Dorsolateral prefrontal cortex (tissue), 122 donors: ENCODE measurements at places on chromosomes 12 and 14.

DNA sequence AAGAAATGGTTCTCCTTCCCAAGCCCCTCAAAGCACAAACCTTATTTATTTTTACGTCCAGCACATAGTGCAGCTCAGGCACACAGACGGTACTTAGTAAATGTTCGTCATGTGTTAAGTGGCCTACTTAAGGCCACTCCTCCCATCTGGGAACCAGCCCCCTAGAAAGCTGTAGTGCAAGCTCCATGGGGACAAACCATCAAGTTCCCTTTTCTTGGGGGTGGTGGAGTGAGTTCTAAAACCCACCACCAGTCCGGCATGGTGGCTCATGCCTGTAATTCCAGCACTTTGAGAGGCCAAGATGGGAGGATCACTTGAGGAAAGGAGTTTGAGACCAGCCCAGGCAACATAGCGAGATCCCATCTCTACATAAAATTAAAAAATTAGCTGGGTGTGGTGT is 49.4 kb downstream of the PITPNM2 start:
- no peak for DNase-seq

DNA sequence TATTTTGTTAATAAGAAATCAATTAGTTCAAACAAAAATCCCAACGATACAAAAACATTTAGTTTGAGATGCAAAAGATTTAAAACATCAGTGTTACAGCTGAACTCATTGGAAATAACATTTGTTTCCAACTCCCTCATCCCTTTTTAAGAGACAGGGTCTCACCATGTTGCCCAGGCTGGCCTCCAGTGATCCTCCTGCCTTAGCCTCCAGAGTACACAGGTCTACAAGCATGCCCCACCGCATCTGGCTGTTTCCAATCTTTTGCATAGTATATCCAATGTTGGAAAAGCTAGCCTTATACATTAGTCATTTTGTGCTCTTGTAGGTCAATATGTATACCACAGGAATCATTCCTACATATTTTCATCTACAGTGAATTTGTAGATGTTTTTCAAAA is 11.5 kb downstream of the RSRC2 start:
- DNase-seq = no peak

DNA sequence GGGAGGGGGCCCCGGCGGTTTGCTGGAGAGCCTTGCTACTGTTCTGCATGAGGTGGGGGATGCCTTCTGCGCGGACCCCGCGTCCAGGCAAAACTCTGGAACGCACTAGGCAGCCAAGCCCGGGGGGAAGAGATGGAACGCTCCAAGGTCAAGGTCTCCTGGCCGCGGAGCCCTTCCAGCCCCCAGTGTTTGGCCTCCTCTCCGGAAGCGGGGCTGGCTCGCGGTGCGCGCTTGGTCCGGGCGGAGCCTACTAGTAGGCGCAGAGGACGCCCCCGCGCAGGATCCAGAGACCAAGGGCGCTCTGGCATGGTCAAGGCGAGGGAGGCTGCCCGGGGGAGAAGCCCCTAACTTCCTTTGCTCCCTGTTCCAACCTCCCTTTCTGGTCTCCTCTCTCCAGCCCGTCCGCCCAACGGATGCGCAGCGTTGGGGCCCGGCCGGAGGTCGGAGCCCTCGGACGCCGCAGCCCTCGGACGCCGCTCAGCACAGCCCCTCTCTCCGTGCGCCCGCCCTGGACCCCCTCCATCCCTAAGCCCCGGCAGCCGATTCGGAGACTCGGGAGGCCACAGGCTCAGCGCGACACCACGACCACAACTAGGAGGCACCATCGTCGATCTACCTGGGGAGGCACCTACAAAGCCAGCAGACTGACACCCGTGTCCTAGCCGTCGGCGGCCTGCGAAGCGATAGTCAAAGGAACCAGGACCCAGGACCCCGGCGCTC is 669 bp upstream of the KCNK13 start:
- DNase-seq = no peak

DNA sequence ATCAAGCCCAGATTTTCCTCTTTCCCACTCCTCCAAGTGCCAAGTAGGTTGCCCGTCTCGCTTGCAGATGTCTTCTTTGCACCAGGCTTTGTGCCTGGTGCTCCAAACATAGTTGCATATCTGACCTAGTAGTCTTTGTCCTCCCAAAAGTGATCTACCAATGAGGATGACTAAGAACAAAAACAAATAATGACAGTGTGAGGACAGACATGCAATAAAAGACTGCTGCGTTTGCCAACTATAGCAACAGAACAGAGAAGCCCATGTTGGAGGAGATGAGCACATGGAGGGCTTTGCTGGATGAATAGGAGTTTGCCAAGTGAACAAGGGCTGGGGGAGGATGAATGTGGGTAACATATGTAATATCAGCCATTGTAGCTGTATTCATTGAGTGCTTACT is 15.6 kb downstream of the DTX1 start:
- DNase-seq = no peak

DNA sequence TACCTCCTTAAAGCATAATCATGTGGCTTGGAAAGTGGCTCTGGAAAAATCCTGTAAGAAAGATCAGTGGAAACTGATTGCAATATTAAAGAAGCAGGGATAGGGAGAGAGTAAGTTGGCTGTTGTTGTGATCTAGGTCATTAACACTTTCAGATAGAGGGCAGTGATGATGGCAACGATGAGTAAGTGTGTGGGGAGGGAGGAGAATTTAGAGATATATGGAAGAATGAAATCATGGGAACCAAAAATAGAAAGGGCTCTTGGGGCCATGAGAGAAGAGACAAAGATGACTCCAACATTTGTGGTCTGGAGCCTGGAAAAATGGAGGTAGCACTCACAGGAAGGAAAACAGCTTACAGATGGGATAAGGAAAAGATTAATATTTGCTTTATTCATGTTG is 23.3 kb downstream of the SNRPF start:
- no peak for DNase-seq

DNA sequence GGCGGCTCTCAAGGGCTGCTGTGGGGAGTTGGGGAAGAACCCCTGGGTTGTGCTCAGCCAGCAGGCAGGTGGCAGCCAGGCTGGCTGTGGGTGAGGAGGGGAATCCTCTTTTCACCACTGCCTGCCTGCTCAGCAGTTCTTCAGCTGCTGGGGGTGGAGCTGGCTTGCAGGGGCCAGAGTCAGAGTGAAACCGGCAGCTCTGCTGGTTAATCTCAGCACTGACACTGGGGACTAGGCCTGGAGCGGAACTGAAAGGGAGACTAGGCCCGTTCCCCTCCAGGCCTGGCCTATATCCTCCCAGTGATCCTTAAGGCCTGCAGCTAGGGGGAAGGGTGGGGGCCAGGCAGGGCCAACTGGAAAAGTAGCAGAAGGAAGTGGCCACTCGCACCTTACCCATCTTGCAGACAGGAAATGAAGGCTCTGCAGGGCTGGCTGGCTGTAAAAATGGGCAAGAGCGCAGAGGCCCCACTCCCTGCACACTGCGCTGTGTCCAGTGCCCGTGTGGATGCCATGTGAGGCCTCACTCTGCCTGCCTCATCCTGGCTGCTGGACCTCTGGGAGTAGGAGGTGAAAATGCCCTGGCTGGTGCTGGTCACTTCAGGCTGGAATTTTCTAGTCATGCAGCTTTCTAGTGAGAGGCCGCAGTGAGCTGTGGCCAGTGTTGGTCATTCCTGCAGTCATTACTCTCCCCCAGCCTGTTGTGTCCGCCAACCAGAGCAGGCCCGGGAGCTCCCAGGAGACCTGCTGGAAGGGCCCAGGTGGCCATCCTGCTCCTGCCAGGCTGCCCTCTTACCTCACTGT is 39.4 kb downstream of the SH2B3 start:
- peak; percentile 60 for DNase-seq

GRCh38 chr12:69641546-69641945 is 30.8 kb upstream of the LRRC10 start:
- DNase-seq = no peak

DNA sequence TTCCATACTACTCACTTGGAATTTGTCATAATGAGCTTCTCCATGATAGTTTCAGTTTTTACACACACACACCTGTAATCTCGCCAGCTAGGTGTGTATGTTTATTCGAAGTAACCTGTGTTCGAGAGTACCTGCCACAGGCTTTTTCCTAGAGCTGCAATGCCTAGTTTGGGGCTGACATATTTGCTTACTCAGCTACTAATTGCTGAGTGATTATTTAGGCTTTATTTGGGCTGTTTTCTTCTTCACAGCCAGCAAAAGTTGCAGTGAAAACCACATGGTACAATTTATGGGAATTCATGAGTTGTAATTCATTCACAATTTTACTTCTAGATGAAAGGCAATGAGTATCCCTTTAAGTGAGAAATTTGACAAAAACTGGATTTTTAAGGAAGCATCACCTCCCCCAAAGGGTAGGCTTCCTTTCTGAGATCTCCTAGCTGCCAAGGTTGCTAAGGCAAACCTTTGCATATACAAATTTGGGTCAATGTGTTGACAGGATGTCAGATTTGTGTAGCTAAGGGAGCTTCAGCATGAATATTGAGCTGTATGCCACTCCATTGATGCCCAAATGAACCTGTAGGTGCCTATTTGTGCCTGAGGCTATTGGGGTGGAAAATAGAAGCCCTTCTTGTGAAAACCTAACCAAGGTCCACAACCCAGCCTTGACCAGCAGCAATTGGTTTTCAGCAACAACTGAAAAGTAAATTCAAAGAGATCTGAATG is 108.7 kb upstream of the OTX2 start:
- DNase-seq = no peak

DNA sequence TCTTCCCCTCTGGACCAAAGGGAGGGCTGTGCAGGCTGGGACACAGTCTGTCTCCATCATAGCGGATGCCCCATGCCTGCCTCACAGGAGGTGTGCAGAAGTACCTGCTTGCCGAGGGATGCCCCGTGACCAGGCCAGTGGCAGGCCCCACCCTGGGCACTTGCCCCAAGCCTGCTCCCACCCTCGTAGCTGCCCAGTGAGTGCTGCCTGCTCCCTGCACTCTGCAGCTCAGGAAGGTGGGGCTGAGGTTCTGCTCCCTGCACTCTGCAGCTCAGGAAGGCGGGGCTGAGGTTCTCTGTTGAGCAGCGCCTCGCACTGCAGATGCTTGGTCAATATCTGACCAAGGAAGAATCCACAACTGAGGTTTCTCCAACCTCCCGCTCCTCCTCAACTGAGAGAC is 6.9 kb downstream of the MMAB start:
- DNase-seq = no peak

- no peak for DNase-seq
Observed at GRCh38 chr14:87000081-87000480, 992.9 kb downstream of the GALC start.

GRCh38 chr14:100621806-100622205 is 34.6 kb upstream of the BEGAIN start:
- DNase-seq = no peak

- peak; percentile 74 for DNase-seq
Observed at GRCh38 chr14:22536853-22537338, 52.1 kb downstream of the DAD1 start.

DNA sequence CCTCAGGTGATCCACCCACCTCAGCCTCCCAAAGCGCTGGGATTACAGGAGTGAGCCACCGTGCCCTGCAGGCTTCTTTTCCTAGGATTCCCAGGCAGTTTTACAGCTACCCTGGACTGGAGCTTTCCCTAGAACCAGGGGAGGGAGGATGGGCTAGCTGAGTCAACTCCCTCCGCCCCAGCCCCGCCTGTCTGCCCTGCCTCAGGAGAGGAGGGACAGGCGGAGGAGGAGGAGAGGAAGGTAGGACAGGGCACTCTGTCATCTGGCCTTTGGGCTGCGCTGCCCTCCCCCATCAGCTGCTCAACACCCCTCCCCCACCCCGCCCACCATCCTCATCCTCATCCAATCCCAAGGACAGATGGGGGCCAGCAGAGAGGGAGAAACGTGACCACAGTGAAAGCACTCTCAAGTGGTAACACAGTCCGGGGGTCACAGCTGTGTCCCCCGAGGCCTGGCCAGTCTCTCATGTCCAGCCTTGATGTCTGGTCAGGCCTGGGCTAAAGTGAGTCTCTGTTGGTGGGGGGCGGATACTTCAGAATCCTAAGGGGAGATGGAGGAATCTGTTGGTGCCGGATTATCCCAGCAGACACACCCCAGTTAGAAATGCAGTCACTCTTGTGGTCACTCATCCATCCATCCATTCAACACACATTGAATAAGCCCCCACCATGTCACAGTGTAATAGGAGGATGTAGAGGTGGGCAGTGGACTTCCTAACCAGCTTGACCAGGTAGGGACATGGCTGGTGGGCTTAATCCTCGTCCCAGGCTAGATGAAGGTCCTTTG is 12.3 kb downstream of the FIGNL2 start:
- no peak for DNase-seq

DNA sequence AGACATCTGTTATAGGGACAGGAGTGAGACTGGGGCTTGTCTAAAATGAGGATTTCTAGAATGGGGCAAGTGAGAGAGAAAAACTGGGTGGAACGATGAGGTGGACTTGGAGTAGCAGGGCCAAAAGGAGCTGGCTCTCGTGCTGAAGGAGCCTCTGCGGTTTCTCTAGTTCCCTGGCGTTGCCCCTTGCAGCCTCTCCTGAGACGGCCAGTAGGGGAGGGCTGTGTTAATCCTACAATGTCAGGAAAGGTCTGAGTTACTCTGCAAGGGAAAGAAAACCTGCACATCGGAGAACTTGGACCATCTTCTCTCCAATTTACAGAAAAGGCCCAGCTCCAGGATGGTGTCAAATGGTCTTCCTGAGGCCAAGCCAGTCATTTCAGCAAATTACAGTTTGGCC is 963.8 kb upstream of the FLRT2 start:
- no peak for DNase-seq

DNA sequence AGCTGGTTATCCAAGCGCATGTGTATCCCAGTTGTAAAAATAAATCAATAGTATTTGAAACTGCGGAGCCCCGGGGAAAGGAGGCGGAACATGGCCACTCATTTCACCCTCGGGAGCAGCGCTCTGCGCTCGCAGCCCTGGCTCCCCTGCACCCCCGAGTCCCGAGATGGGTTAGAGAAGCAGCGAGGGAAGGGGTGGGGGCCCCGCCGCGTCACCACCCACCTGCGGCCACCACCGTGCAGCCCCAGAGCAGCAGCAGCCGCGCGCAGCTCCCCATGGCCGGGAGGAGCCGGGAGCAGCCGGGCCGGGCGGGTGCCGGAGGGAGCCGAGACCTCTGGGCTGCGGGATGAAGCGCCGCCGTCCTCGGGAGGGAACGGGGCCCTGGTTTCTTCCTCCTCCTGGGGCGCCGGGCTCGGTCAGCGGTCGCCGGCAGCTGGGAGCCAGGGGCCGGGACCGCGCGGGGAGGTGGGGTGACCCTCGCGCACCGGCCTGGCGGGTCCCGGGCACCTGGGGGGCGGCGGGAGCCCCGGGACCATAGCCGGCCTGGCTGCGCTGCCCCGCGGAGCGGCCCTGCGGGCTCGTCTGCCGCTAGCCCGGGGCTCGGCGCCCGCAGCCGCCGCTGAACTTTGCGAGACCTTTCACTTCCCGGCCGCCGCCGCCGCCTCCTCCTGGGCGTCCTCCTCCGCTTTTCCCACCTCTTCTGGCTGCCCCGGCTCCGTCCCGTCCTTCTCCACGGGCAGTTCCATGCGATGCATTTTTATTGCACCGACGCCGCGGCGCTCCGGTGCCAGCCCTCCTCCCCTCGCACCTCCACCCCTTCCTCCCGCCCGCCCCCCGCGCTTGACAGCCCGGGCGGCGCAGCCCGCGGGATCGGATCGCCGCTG is at the start of gene NTN4:
Gene NTN4 (minus strand): TSS at position 732 of the 884 bp plus-strand sequence. CDS start 455 bp downstream, at position 277.
- DNase-seq = peak; percentile 43

- DNase-seq = no peak
Observed at GRCh38 chr12:43022838-43023237, 433.3 kb upstream of the PRICKLE1 start.
